ENCODE measurements at places on chromosomes 7 and 10.

GRCh38 chr7:83148776-83149175, 13.9 kb downstream of the PCLO start:
- DNase-seq = no peak

GRCh38 chr7:44794331-44794730, 2.1 kb upstream of the PPIA start:
- DNase-seq = no peak

- no peak for DNase-seq
Measured at GRCh38 chr10:11439523-11440053, 171.9 kb downstream of the USP6NL start.

GRCh38 chr10:43338117-43338516, 33.3 kb upstream of the FXYD4 start:
- no peak for DNase-seq
